ENCODE measurements at places on chromosomes 1 and 21.
A peak's percentile ranks its signal among the peaks of the same experiment; 100 is the strongest.

DNA sequence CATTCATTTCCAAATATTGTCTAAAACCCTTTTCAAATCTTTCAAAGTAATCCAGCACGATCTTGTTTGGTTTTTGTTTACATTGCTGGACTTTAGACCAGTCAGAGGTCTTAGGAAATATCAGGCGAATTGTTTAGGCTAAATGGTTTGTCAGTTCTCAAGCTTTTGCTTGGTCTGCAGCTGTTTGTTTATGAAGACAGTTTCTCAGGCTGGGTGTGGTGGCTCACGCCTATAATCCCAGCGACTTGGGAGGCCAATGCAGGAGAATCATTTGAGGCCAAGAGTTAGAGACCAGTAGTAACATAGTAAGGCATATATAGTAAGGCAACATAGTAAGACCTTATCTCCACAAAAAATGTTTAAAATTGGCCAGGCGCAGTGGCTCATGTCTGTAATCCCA, 77.5 kb downstream of the DNTTIP2 start:
- no peak for DNase-seq

- peak; percentile 29 for DNase-seq
Observed at GRCh38 chr1:248847181-248847955, 9.3 kb downstream of the ZNF672 start.

- no peak for DNase-seq
Observed at GRCh38 chr1:75275631-75276030, 141.4 kb downstream of the LHX8 start.

DNA sequence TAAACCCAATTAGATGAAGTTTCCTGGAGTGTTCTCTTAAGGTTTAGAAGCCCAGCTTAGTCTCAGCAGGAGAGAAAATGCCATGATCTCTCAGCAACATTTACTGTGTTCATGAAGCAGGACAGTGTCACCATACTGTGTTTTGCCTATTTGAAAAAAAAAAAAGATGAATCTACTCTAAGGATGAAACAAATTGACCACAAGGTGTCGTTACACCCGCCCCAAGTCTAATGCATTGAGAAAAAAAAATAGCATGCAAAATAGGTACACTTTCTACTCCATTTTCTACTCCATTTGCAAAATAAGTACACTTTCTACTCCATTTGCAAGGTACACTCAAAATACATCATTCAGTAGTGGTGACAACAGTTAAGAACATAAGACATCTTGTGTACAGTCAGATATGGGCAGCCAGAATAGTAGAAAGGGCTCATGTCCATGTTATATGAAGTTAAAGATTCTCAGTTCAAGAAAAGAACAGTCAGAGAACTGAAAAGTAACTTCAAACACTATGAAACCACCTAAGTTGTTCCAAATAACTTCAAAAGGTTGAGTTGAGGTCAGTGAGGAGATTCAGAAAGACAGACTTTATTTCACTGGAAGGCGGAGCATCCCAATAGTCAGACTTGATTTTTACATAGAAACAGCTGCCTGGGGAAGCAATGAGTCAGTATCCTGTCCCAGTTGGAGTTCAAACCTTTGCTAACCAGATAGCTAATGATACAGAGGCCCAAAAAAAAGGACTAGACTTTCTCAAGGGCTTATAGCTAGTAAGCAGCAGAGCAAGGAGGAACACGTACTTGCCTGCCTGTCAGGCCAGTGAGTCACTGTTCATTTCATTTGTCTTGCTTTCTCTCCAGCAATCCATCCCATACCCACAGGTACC, 13.3 kb downstream of the PLPPR5 start:
- DNase-seq = no peak

DNA sequence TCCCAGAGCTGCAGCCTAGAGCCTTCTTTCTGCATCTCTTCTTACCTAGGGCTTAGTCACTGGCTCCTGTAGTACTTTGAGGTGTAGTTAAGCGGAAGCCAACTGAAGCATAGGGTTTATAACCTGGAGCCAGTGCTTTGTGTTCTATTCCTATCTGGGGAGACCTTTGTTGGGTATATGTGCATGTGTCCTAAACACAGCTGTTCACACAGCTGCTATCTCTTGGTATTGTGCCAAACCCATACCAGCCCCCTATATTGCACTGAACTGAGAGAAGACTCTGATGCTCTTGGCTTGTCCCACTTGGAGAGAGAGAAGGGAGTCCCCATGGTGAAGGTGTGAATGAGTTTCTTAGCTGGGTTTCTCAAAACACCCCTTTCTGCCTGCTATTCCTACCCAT, 17.2 kb upstream of the NFASC start:
- no peak for DNase-seq

DNA sequence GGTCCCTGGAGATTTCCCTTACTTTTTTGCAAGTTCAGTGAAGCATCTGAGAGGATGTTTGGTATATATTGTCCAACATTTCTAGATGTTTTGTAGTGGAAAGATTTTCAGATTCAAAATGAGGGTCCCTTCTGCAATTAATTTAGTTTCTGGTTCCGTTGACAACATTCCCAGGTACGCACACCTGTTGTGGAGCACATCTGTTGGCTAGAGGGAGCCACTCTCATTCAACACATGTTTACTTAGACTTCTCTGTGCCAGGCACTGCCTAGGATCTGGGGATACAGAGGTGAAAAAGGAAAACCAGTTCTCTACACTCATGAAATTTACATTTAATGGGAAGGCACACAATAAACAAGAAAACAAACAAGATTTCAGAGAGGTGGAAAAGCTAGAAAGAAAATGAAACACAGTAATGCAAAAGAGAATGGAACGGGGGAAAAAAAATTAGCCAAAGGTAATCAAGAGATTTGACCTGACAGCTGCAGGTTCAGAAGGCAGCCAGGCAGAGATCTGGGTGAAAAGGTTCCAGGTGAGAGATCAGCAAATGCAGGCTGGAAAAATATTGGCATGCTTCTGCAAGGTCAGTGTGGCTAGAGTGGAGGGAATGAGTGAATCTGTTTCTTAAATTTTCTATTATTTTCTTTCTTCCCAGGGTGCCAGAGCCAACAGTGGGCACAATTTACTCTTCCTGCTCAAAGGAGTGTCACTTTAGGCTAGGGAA, 48.4 kb upstream of the KAZN start:
- DNase-seq = no peak

DNA sequence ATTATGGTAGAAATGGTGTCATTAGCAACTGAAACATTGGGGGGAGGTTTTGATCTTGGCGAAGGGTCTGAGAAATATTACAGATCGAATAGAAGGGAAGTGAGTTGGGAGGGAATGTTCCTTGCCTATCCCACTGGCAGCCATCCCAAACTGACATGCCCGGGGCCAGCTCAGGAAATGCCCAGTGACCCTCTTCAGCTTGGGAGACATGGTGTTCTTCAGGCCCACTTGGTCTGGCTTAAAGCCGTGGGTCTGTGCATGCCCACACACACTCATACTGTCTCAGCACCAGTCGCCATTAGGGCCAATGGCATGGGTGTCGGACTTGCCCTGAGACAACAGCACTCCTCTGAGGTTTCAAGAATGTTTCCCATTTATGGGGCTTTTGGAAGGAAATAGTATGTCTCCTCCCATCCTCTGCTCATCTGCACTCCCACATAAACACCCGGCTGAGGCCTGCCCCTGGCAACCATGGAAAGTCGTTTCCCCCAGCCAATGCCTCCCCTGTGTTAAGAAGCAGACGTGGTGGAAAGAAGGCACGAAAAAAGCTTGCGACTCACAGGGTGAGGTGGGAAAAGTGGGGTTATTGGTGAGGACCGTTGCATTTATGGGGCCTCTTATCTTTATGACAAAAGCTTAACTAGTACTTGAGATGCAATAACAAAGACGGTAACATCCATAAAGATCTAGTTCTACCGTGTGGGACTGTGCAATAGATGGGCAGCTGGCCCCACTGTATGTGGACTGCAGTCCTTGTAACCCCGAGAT, 2.0 kb downstream of the RNF186 start:
- DNase-seq = no peak

DNA sequence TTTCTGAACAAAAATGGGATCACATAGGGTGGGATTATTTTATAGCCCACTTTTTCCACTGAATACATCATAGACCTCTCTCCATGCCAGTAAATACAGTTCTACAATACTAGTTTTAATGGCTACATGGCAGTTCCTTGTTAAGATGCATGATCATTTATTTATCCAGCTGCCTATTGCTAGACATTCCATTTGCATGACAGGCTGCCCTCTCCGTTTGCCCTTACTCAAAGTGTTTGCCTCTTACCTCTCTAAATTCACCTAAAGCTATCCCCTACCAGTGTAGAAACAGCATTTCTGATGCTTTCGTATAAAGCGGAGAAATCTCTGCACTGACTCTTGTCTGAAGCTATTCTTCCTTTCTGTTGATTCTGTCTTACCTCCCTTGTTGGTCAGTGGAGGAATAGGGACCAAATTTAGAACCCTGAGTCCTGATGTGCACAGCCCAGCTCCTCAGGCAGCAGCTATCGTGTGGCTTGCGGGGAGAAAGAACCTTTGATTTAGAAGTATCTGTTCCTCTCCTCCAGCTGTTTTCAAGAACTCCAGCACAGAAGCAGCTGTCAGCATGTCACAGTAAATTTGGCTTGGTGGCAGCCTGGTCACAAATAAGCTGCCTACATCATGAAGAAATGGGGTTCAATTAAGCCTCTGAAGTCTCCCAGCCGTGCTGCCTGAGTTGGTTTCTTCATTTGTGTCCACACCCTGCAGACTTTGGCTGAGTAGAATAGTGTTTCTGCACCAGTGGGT, 337.3 kb downstream of the PRDM2 start:
- no peak for DNase-seq

DNA sequence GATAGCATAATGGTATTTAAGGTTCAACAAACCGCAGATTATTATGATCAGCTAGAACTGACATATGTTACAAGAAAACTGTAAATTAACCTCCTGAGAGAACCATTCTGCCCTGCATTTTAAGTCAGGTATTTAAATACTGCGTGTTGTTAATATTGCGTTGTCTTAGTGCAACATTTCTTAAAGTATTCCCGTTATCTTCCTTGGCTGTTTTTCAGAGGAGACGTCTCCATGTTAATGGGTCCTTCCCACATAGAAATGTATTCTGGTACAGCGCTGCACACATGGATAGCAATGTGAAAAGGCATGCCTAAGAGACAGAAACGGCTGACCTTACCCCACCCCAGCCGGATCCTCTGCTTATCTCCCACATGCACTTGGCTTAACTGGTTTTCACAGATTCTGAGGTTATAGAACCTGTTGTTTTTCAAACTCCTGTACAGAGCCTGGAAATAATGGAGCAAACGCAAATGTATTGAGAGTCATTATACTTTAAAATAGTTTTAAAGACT, 22.8 kb upstream of the DEGS1 start:
- no peak for DNase-seq

DNA sequence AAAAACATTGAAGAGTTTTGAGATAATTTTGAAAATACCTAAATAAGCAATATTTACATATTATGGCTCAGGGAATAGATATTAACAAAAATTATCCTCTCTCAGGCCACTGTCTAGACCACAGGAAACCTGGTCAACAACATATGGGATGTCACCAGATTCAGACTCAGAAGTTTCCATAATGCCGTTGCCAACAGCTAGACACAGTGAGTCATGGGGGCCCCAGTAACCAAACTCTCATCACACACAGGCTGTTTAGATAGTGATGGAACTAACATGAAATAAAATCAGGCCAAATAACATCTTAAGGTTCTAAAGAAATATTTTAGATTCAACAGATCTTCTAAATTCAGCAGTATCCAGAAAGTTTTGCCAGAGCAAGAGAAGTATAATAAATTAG, 681.7 kb upstream of the ADAMTS5 start:
- DNase-seq = no peak

- no peak for DNase-seq
Observed at GRCh38 chr21:31489726-31490125, 145.7 kb upstream of the TIAM1 start.

GRCh38 chr1:49016030-49016977, 239.6 kb upstream of the BEND5 start:
- DNase-seq = no peak

- peak; percentile 21 for DNase-seq
Observed at GRCh38 chr1:17191990-17192242, 13.0 kb upstream of the PADI1 start.

GRCh38 chr1:37692834-37693175, 489 bp downstream of the CDCA8 start:
- no peak for DNase-seq

DNA sequence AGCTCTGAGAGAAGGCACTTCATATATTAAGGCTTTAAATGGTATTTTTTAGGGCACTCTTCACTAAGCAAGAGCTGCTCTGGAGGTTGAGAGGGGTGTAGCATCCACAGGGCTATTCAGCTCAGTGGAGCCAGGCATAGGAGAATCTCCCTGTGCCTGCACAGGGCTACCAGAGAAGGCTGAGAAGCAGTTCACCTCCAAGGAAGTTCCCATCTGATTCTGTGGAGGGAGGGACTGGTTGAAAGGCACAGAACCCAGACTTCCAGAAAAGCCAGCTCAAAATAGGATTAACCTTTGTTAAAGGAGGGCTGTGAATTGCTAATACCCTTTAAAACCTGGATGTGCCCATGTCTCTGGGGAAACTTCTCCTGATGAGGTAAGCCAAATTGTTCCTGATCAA, 304.5 kb downstream of the TTLL7 start:
- DNase-seq = peak; percentile 60

DNA sequence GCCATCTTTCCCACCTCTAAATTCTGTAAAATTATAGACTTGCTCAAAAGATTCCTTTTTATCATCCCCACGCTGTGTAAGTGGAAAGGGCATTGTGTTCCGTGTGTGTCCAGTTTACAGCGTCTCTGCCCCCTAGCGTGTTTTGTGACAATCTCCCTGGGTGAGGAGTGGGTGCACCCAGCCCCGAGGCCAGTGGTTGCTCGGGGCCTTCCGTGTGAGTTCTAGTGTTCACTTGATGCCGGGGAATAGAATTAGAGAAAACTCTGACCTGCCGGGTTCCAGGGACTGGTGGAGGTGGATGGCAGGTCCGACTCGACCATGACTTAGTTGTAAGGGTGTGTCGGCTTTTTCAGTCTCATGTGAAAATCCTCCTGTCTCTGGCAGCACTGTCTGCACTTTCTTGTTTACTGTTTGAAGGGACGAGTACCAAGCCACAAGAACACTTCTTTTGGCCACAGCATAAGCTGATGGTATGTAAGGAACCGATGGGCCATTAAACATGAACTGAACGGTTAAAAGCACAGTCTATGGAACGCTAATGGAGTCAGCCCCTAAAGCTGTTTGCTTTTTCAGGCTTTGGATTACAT, 61.9 kb downstream of the POFUT2 start:
- DNase-seq = no peak

DNA sequence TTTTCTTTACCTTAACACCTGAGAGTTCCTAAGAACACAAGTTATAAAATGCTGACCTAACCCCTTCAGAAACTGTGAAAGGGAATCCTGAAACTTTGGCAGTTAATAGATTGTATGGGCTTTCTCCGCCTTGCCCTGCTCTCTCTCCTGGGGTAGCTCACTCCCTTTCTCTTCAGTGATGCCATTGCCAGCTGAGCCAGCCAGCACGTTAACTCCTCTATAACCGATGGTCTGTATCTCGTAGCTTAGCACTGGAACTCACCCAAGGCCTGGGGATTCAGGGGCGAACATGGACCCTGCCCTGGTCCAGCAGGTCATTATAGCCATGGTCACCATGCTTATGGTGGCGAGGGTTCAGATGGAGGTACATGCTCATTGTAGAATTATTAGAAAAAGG, 40.7 kb downstream of the TRAPPC10 start:
- DNase-seq = no peak
